Esophagus mucosa (tissue), 1 donor: ENCODE measurements at places on chromosomes 5 and 9. TPM values are rescaled to one million over a fixed set of nuclear protein-coding genes. Genes with fewer than 3 reads are reported as not detected.

Gene MAN2A1
- 36.6 TPM for total RNA-seq

Gene INSL6
- total RNA-seq = not detected

Gene ABLIM3
- 22.4 TPM for total RNA-seq

Gene PLCXD3
- 0.48 TPM for total RNA-seq

Gene PCDHB12
- total RNA-seq = 0.72 TPM

Gene PLAC8L1
- total RNA-seq = 0.52 TPM

GRCh38 chr5:14218897-14219573, 75.9 kb downstream of the TRIO start:
- no peak for ATAC-seq

GRCh38 chr9:129072171-129072570, 8.7 kb upstream of the DOLPP1 start:
- no peak for ATAC-seq

- no peak for ATAC-seq
Observed at GRCh38 chr9:76713381-76713780, 50.9 kb upstream of the PCA3 start.

- ATAC-seq = no peak
Observed at GRCh38 chr5:131323378-131323777, 59.5 kb downstream of the CDC42SE2 start.

GRCh38 chr9:71001780-71002386, 119.5 kb downstream of the TRPM3 start:
- ATAC-seq = no peak

DNA sequence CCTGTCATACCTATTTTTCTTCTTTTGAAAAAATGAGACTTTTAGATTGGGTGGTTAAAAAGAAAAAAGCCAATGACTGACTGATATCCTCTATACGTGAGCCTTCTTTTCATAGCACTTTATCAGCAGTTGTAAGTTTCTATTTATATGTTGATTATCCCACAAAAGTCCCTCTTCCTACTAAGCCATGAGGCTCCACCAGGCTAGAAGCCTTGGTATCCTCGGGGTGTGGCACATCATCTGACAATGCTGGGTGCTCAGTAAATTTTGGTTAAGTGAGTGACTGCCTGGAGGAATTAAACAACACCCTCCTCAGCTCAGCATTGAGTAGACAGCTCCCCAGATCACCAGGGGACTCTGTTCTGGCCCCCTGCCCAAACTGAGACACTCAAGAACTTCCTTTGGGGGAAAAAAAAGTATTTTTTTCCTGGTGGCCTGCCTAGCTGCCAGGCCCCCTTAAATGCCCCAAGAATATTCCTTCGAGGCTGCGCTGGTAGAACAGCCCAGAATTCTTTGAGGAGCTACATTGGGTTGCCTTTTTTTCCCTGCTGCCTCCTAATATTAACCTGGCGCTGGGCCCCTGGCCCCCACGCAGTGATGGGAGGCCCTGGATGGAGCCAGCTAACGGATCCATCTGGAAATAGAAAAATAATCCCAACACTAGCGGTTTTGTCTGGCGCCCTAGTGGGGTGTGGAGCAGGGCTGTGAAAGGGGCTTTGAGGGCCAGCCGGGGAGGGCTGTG, 23.4 kb upstream of the COL27A1 start:
- ATAC-seq = no peak

DNA sequence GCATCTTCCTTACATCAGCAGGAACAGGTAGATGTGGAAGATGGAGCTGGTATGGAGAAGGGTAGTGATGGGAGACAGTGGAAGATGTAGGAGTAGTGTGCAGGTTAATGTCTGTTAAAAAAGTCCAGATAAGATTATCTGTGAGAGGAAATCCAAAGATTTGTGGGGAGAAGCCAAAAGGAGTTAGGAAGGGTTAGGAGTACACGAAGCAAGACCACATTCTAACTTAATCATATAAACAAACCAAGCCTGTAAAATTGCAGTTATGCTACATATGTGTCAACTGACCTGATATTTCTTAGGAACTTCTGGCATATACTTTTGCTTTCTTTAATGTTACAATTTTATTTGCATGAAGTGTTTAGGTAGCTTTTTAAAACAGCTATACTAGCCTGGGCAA, 142.1 kb upstream of the DMRT1 start:
- ATAC-seq = no peak

GRCh38 chr5:130198927-130199326, 294.7 kb downstream of the CHSY3 start:
- ATAC-seq = no peak

GRCh38 chr5:97980291-97980690, 793.2 kb upstream of the RGMB start:
- ATAC-seq = no peak

- ATAC-seq = no peak
Observed at GRCh38 chr5:72956324-72957140, 691 bp downstream of the FCHO2 start.

- no peak for ATAC-seq
Observed at GRCh38 chr9:36126016-36126730, 10.4 kb upstream of the GLIPR2 start.

DNA sequence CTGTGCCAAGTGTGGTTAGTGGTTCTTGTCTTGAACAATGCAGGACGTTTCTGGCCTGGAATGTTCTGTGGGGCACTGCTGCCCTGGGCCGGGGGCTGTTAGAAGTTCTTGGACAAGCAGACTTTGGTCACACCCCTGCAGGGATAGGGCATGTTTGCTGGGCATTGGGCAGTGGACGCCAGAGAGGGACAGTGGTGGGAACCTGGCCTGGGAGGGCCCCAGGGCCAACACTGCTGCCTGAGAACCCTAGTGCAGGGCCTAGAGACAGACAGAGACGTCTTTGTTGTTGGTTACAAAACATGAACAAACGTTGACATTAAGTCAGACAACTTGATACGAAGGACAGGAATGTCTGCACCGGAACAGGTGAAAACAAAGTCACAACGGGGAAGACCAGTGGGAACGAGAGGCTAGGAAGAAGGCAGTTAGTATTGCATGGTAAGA, 57.0 kb downstream of the WNK2 start:
- no peak for ATAC-seq
